Coronary artery (tissue), 2 donors: ENCODE measurements at places on chromosomes 5 and 9.
A peak's percentile ranks its signal among the peaks of the same experiment; 100 is the strongest.

GRCh38 chr5:94621763-94622162 lies 3.3 kb downstream of the SLF1 start:
- no peak for DNase-seq

- DNase-seq, result peak; percentile 84
Observed at GRCh38 chr9:72362680-72363139, 2.3 kb downstream of the ZFAND5 start.

DNA sequence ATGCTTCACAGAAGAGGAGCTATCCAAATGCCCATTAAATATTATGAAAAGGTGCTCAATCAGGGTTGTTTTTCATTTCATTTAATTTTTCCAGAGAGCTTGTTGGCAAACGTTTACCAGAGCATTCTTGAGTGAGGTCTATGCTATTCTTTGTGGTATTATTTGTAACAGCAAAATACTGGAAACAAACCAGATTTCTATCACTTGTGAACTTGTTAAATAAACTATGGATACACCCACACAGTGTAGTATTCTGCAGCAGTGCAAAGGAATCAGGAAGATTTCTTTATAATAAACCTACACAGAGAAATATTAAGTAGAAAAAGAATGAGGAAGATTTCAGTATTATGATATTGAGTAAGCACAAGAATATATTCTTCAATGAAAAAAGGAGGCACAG lies 15.0 kb upstream of the SLC1A1 start:
- DNase-seq, result no peak

DNA sequence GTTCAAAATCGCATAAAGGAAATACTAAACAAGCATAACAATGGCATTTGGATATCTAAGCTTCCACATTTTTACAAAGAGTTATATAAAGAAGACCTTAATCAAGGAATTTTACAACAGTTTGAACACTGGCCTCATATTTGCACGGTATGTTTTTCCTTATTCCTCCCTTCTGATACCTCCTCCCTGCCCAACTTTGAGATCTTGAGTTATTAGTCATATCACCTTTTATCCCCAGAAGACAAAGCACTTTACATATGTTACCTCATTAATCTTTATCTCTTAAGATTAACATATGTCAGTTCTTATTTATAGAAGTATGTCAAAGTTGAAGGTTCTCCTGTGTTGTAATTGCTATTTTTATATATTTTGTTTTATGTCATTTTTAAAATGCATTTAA lies 29.8 kb downstream of the TDRD7 start:
- DNase-seq, result no peak

- no peak for DNase-seq
Observed at GRCh38 chr9:7103771-7104170, 346.0 kb downstream of the KDM4C start.

DNA sequence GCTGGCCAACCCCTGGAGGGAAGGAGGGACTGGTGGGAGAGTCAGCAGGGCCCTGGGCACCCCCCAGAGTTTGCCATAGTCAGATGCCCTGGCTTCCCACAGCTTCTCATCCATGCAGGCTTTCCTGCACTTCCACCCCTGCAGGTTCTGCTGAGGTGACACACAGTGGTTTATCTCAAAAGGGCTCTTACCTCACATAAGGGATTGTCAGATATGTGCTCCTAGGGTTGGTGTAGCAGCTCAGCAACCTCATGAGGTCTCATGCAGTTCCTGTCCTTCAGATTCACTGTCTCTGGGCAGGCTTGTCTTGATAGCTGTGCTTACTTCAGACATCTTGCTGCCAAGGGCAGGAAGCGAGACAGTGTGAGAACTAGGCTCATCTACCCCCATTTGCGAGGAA lies 143.4 kb downstream of the KDM4C start:
- no peak for DNase-seq

DNA sequence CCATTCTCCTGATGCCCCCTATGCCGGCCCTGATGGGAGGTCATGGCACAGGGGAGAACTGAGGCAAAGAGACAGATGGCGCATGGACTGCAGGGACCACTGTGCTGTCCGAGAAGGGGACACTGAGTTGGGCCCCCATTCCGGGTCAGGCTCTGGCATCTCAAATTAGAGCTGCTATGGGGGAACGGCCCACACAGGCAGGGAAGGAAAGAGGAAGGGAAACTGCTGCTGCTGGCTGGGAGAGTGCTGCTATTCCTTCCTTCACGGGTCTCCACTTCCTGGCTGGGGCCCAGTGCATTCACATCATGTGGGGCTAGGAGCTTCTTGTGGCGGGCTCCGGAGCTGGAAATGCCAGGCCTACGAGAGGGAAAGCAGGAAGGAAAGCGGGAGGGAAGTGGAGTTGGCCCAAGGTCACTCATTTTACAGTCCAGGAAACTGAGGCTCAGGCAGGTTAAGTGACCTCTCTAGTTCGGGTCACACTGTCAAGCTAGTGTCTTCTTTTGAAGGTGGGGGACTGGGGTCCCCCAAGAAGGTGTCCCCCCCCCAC lies 1.3 kb upstream of the CARD19 start:
- no peak for DNase-seq

- DNase-seq, result no peak
Observed at GRCh38 chr9:86783884-86784283, 163.4 kb downstream of the GAS1 start.

- DNase-seq, result no peak
Observed at GRCh38 chr5:56055287-56055686, 60.5 kb upstream of the IL6ST start.

- no peak for DNase-seq
Observed at GRCh38 chr9:137832830-137833590, 44.6 kb upstream of the CACNA1B start.
